ENCODE measurements at places on chromosomes 6 and 20. TPM values are rescaled to one million over a fixed set of nuclear protein-coding genes. Genes with fewer than 3 reads are reported as not detected.

DNA sequence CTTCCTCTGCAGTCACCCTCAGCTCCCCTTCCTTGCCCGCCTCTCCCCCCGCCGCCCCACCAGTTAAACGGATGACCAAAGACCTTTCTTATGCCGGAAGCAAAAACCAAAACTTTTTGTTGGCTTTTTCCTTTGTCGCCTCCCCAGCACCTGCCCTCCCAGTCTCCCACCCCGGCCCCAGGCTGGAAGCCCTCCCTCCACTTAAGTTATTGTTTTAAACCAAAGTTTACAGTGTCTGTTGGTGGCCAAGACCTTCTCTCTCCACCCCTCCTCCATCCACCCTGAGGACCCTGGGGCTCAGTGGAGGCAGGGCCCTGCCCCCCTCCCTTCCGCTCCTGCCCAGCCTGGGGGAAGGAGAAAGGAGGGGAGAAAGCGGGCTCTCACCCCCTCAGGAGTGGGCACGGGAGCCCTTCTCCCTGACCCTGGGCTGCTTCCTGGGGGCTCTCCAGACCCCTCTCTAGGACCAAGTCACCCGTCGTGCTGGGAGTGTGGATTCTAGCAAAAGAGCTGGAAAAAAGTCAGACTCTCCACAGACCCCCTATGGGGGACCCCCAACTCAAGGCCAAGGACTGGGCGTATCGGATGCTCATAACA, 38.3 kb upstream of the MDFI start:
- H3K27ac ChIP-seq, result no peak overlapping the region
- H3K27me3 ChIP-seq, result no peaks in the 10 kb centered on the region
- peaks cover 38% of the 10 kb centered on the region for H3K36me3 ChIP-seq
- no peak overlapping the region for H3K4me3 ChIP-seq
- DNase-seq, result peak; percentile 38

DNA sequence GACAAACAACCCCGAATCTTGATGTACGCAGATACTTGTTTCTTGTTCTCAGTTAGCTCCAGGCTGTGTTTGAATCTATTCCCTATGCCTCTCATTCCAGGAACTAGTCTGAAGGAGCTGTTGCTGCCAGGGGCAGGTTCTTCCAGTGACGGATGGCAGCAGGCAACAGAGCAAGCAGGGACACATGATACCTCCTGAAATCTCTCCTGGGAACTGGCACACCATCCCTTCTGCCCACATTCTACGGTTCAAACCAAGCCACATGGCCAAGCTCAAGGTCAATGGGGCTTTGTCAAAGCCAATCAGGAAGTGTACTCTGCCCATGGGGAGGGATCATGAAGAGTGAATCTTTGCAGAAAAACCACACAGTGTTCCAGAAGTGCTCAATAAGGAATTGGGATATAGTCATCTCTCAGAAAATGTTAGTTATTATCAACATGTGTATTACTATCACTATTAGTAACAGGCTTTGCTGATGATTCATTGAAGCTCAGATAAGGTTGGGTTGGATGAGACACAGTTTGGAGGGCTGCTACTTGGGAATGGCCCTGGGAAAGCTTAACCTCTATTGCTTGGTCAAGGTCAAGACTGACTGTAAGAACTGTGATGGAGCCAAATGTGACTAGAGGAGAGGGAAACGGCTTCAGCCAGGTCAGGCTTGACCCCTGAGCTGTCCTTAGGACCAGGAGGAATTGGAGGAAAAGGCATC, 454.9 kb downstream of the PTPRT start:
- no peak overlapping the region for H3K4me3 ChIP-seq
- no peaks in the 10 kb centered on the region for H3K36me3 ChIP-seq
- H3K27me3 ChIP-seq, result no peaks in the 10 kb centered on the region

DNA sequence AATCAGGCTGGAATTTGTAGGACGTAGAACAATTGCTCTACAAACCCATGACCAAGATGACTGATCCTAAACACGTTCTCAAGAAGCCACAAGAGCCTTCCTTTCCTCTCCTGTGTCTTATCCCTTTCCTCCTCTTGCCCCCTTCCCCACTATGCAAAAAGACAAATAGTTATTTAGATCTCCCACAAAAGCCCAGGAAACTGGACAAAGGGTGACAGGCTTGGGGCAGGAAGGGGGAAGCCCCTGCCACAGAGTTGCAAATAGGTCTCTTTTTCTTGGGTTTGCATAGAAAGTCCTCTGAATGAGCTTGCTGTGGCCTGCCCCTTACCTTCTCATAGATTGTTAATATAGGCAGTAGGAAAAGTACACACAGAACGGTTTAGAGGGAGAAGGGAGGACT, 377.1 kb upstream of the BTBD3 start:
- no peaks in the 10 kb centered on the region for H3K36me3 ChIP-seq
- no peak overlapping the region for H3K4me3 ChIP-seq
- H3K4me1 ChIP-seq, result peaks cover 16% of the 10 kb centered on the region
- no peak for DNase-seq
- no peak overlapping the region for H3K27ac ChIP-seq

DNA sequence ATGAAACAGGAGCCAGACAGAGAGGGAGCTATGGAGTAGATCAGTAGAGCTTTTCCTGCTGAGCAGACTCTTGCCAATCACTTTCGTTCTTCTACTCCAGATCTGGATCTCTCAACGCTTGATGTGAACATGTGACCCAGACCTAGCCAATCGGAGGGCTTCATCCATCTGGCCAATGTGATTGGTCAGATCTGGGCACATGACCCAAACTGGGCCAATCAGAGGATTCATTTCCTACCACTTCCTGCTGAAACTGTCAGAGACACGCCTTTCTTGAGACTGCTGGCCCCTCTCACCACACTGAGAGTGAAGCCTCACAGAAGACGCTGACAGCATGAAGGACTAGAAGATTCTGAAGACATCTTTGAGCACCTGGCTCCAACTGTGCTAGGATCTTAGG, 44.2 kb upstream of the ZMYND8 start:
- no peaks in the 10 kb centered on the region for H3K27me3 ChIP-seq
- no peaks in the 10 kb centered on the region for H3K36me3 ChIP-seq
- no peak overlapping the region for H3K27ac ChIP-seq
- H3K4me3 ChIP-seq, result no peak overlapping the region
- H3K4me1 ChIP-seq, result no peaks in the 10 kb centered on the region

The TPD52L1 gene
- total RNA-seq, result 47.9 TPM

The FGD2 gene
- not detected for total RNA-seq
